Left ventricle myocardium inferior (tissue), 1 donor: ENCODE measurements at places on chromosomes 13 and 19. TPM values are rescaled to one million over a fixed set of nuclear protein-coding genes. Genes with fewer than 3 reads are reported as not detected.

DNA sequence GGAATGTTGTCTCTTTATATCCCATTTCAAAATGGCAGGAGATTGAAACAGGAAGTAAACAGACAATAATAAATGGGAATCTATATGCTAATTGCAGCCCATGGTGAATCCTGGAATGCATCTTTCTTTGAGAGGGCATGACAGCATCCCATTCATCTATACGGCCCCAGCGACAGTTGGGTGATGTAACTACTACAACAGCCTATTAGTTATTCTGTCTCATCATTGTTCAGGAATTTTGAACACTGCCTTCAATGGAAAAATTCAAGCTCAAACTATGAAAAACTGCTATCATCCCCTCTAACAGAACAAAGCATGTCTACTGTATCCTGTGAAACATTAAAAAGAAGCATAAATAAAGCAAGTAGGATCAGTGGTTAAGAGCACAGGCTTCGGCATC is 262.1 kb downstream of the DCT start:
- DNase-seq: no peak

- DNase-seq: no peak
These were observed 38.6 kb downstream of the ZNF823 start for GRCh38 chr19:11699931-11700794.

DNA sequence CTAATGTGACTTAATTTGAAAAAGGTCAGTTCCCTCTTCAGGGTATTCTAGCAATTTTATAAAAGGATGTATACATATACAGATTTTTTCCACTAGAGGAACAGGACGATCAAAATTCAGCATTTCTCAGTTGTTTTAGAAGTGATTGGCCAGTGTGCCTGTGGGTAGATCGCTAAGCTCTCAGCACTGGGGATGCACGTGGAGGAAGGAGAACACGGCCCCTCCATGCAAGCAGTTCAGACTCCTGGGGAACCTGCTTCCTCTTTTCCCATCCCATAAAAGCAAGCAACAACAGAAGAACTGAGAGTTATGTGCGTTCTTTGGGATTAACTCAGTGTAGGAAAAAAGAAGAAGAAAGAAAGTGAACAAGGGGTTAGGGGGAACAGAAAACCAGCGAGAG is 328.8 kb downstream of the FOXO1 start:
- no peak for DNase-seq

DNA sequence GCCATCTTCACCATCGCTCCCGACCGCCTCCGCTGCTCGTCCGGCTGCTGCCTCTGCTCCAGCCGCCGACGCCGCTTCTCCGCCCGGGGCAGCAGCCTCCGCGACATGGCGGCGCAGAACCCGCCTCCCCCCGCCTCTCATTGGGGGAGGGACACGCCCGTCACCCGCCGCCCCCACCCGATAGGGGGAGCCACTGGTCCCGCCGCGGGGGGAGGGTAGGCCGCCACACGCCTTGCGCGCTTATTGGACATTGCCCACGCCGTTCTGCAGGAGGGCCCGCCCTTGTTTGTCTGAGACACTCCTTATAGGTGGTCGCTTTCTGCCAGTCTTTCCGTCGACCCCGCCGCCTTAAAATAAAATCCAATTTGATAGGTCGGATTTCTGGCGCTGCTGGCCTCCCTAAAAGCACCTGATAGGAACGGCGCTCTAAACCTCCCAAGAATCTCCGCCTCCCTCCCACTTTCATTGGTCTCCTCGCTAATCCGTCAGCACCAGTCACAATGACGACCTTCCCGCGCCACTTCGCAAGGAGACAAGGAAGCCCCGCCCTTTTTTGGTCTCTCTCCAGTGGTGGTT is at the start of gene HNRNPL:
Gene HNRNPL, minus strand, starts transcription at position 127 of the 576 bp plus-strand sequence. Its CDS starts 20 bp downstream, at position 107.
- peak; percentile 99 for DNase-seq

- no peak for DNase-seq
These were observed 465.0 kb downstream of the ITGBL1 start for GRCh38 chr13:101917475-101917810.

DNA sequence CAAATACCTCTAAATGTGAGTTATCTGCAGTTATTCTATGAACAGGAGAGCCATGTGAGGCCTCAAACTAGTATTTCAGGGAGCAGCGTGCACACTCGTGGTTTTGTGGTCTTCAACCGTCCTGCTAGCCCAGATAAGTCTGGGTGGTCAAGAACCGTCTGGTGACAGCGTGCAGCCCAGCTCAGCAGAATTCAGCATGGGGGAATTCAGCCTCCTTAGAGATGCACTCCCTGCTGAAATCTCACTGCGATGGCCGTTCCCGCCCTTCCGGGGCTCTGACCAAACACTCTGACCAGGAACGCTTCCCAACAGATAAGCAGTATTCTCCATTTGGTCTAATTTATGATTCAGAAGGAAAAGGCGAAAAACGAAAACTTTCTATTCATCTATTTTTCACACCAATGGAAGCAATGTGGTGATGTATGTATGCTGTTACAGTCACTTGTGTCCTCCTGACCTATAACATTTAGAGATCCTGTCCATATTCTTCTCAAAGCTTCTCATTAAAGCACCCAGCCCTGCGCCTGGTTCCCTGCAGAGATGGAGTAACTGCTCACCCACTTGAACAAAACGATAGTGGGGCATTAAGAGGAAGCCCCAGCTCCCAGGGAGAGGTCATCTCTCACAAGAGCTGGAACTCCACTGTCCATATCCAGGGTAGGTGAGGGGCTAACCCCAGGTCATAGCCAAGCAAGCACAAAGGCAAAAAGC is 2.9 kb downstream of the ANKRD27 start:
- no peak for DNase-seq

DNA sequence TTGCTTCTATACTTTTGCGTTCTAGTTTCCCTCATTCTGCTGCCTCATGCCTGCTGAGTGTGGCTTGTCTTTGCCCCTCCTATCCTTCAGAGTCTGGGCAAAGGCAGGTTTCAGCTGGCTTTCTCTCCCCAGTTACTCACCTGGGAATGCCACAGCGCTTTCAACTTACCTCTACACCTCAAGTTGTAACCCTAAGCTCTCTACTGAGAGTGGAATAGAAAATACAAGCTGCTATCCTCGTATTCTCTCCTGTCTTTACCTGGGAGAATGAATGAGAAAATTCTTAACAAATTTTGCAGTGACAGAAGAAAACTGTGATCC is 316.3 kb upstream of the KLF12 start:
- DNase-seq: no peak

GRCh38 chr13:37010424-37010823 is 9.8 kb downstream of the EXOSC8 start:
- no peak for DNase-seq

DNA sequence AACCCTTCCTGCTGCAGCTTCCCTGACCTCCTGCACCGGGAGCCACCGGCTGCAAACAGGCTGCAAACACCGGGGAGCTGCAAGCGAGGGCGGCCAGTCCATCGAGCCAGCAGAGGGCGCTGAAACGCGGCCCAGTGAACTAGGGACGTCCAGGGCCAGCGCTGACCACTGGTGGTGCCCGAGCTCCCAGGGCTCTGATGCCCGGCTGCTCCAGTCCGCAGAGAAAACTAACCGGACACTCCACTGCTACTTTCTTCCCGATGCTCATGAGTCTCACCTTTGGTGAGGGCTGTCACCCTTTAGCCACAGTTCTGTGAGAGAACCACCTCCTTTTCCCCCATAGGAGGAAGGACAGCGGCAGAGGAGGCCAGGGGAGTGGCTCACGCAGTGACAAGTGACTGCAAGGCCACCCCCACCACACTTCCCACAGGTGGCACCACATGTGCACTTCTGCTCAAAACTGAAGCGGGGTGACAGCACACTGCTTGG is 82.8 kb upstream of the MTIF3 start:
- DNase-seq: peak; percentile 84

DNA sequence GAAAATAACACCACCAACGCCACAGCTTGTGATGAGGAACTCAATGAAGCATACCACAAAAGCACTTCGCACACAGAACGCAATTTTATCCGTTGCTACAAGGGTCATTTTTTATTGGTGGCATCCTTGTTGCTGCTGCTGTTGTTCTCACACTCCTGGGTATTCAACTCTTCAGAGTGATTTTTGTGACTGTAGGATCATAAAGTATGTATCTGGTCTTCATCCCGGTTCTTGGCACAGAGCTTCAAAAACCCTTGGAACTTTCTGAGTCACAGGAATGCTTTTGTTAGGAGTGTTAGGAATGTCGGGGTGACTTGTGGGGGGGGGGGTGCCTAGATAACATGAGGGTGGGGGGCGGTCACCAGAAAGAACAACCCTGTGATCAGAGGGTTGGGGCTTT is 108.4 kb downstream of the ZNF557 start:
- no peak for DNase-seq

DNA sequence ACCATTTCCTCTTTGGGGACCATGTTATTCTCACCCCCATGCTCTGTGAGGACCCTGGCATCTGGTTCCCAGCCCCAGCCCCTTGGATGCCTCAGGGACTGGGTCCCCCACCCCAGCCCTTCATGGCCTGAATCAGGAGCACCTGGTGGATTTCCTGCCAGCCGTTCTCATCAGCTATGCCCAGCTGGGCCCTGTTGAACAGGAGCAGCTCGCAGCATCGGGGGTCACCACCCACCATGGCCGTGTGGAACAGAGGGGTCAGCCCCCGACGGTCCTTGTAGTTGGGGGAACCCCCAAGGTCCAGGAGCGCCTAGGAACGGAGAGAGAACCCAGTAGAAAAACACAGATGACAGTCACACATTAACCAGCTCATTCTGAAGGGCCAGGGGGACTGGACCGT is 7.8 kb downstream of the SHANK1 start:
- DNase-seq: no peak

GRCh38 chr19:13872695-13873389 is 4.1 kb upstream of the NANOS3 start:
- no peak for DNase-seq

DNA sequence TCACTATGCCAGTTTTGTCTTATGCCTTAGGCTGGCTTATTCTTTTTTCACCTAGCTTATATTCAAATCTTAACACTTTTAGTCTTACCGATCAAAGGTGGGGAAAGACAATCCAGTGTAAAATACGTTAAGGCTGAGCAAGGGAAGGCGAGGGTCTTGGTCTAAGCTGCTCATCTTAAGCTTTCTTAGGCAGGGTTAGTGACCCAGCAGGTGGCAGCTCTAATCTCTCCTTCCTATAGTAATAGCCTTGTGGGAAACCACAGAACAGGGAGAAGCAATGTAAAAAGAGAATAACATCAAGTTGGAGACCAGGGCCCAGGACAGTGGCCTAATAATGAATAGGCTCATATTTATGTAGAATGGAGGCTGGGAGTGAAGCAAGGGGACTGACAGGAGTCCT is 45.9 kb downstream of the COG3 start:
- DNase-seq: no peak

GRCh38 chr19:54317108-54317964 is 4.4 kb upstream of the LILRA5 start:
- DNase-seq: no peak

GRCh38 chr13:47521890-47522487 is 479.1 kb downstream of the SUCLA2 start:
- no peak for DNase-seq

DNA sequence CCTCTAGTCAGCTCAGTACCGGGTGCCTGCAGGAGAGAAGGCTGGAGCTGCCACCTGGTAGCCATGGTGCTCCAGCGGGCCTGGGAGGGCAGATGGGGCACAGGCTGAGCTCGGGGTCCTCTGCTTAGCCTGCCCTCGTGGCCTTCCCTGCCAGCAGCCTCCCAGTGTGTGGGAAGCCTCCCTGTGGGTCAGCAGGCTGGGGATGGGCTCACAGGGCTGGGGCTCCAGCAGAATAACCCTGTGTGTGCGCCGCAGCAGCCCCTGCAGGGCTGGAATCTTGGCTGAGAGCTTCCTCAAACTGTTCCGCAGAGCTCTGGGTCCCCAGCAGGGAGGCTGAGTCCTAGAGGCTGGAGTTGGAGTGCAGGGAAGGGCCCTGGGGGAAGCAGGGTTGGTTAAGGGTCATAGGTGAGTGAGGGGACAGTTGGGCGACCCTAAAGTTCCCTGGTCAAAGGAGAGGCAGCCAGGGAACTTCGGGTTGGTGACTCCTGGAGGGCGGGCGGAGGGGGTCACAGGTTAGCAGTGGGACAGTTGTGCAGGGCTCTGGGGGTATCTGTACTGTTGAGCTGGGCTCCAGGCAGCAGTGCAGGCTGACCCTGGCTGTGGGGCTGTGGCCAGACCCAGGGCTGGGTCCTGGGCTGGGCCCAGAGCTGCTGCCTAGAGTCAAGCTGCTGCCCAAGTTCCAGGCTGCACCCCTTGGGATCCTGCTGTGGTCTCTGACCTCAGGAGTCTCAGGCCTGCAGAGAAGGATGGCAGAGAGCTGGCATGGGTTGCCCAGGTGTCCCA is 14.0 kb downstream of the ARHGAP33 start:
- DNase-seq: no peak

DNA sequence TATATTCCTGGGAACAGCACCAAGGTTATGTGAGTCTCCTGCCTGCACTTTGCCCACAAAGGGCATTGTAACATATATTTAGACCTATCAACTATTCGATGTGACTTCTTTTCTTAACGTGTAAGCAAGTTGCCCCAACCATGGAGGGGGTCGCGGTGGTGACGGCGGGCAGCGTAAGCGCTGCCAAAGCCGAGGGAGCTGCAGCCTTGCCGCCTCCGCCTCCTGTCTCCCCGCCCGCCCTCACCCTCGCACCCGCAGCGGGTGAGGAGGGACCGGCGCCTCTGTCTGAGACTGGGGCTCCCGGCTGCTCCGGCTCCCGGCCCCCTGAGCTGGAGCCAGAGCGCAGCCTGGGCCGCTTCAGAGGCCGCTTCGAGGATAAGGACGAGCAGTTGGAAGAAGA is 59.0 kb downstream of the ZNF676 start:
- DNase-seq: no peak

The ARHGAP33 gene
- 3.8 TPM for total RNA-seq

The POU2F2 gene
- total RNA-seq: 1.2 TPM

The SIGLEC8 gene
- total RNA-seq: 0.16 TPM

The ATP8A2 gene
- 0.27 TPM for total RNA-seq

The FAM124A gene
- 5.7 TPM for total RNA-seq

The NLRP4 gene
- not detected for total RNA-seq

The CRX gene
- not detected for total RNA-seq

The TNNI3 gene
- 7,701 TPM for total RNA-seq

The ADPRHL1 gene
- total RNA-seq: 484 TPM

The ZNF558 gene
- total RNA-seq: 10.8 TPM

The LIG1 gene
- 3.4 TPM for total RNA-seq

The NOVA2 gene
- 5.0 TPM for total RNA-seq

The KLK3 gene
- not detected for total RNA-seq
